ENCODE measurements at places on chromosomes 16 and 17. TPM values are rescaled to one million over a fixed set of nuclear protein-coding genes. Genes with fewer than 3 reads are reported as not detected.

- DNase-seq: no peak
These were observed 28.7 kb downstream of the ACSF3 start for GRCh38 chr16:89122322-89122851.

DNA sequence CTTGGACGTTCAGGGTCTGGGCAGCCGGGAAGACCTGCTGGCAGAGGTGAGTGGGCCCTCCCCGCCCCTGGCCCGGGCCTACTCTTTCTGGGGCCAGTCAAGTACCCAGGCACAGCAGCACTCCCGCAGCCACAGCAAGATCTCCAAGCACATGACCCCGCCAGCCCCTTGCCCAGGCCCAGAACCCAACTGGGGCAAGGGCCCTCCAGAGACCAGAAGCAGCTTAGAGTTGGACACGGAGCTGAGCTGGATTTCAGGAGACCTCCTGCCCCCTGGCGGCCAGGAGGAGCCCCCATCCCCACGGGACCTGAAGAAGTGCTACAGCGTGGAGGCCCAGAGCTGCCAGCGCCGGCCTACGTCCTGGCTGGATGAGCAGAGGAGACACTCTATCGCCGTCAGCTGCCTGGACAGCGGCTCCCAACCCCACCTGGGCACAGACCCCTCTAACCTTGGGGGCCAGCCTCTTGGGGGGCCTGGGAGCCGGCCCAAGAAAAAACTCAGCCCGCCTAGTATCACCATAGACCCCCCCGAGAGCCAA lies 8.6 kb upstream of the ABCC3 start:
- DNase-seq: peak; percentile 58

- no peak for DNase-seq
These were observed 255.3 kb downstream of the CPPED1 start for GRCh38 chr16:12548270-12548983.

- no peak for DNase-seq
These were observed 282.4 kb downstream of the ABCC12 start for GRCh38 chr16:47873434-47873833.

DNA sequence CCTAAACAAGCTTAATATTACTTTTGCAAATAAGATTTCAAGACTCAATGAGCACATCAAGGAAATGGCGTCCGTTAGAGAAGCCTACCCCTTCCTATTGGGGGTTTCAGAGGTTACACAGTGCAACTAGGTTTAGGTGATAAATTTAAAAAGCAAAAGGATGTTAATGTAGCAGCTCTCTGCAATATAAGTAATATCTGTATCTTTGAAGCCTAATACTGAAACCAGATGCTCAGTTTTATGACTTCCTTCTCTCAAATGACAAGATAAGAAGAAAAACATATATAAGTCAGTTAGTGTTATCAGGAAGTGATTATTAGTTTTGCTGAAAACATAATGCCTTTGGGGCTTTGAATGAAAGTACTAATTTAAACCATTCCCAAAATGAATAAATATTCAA lies 54.3 kb upstream of the MED13 start:
- DNase-seq: no peak

Gene NEUROD2
- total RNA-seq: not detected

DNA sequence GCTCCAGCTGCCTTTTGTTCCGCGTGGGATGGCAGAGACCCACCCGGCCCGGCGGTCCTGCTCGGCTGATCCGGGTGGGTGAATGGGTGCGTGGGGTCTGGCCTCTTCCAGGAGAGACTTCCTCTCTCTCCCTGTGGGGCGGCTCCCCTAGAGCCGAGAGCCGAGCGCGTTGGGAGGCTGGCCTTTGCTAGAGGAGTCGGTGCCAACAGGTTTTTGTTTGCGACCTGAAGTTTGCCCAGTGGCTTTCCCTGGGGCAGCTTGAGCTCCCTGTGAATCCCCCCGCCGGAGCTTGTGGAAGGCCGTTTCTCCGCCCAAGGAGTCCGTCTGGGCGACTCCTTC lies 970 bp downstream of the EPN2 start:
- peak; percentile 49 for DNase-seq

DNA sequence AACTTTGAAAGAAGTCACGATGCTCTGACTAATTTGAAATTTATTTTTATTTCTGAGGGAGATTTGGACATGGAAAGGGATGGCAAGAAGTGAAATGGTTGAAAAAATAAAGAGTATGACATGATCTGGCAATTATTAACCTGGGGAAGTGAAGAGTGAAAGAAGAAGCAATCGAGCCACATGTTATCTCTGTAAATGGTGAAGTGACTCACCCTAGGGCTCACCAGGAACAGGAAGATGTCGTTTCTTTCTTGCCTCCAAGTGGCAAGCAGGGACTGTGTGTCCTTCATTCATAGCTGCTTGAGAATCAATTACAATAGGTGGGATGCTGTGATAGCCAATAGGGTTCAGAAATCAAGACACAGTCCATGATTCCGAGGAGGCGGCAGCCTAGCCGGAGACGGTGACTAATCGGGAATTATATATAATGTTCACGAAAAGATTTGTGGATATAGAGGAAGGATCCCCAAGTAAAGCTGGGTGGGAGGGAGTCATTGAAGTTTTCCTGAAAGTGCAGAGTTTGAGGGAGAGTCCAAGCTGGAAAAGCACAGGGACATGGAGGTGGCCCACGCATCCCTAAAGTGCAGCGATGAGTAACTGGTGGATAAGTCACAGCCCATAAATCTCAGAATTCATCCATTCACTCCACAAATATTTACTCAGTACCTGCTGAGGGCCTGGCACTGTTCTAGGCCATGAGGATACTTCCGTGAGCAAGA lies 18.2 kb upstream of the KRT20 start:
- DNase-seq: no peak

- no peak for DNase-seq
These were observed 6.2 kb downstream of the SLC9A5 start for GRCh38 chr16:67254801-67255552.

- DNase-seq: no peak
These were observed 6.5 kb upstream of the ZNF469 start for GRCh38 chr16:88375996-88376834.

DNA sequence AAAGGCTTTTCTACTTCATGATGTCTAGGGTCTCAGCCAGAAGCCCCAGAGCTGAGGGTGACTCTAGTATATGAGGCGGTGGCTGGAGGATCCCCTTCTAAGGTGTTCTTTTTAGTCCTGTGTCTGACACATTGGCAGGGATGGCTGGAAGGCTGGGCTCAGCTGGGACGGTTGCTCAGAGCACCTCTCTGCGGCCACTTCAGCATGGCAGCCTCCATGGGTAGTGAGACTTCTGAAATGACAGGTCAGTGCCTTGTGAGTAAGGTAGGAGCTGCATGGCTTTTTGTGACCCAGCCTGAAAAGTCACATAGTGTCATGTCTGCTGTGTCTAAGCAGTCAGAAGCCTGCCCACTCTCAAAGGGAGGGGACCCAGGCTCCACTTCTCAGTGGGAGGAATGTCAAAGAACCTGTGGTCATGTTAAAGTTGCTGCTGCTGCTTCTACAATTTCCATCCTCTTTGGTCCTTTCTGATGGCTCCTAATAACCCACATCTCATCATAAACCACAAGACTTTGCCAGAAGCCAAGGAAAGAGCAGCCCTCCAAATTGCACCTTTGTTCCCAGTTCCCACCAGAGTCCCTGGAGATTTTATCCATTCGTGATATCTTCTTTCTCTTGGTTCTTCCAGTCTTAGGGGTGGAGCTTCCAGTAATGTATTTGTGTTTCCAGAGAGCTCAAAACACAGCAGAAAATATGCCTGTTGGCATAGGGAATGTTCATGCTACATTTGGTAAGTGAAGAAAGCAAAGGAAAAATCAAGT lies 15.4 kb upstream of the KCNG4 start:
- DNase-seq: no peak

Gene CBFB
- total RNA-seq: 40.9 TPM

Gene MILR1
- not detected for total RNA-seq

- DNase-seq: no peak
These were observed 177.7 kb downstream of the MRTFB start for GRCh38 chr16:14248791-14249190.

- no peak for DNase-seq
These were observed 33.6 kb upstream of the XYLT2 start for GRCh38 chr17:50312308-50312707.

DNA sequence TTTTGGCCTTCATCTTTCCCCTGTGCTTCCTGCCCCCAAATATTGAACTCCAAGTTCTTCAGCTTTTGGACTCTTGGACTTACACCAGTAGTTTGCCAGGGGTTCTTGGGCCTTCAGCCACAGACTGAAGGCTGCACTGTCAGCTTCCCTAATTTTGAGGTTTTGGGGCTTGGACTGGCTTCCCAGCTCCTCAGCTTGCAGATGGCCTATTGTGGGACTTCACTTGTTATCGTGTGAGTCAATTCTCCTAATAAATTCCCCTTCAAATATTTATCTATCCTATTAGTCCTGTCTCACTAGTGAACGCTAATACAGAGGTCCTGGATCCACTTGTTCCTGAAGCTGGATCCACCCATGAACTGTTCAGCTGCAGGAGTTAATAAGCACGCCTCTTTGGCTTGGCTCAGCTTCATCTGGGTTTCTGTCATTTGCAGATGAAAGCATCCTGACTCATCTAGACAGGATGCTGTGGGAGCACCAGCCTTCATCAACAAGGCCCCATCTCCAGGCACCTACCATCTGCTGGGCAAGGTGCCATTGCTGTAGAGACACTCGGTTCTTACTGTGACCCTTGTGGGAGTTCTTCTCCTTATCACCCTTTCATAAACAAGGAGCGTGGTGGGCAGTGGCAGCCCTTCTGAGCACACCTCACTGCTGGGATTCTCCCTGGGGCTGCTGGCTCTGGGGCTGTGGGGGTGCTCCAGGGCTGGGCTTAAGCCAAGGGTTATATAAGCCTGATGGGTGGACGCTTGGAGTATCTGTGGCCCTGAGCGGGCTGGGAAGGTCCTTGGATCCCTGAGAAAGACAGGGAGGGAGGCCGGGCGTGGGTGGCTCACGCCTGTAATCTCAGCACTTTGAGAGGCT lies 23.1 kb downstream of the LAT start:
- DNase-seq: no peak

DNA sequence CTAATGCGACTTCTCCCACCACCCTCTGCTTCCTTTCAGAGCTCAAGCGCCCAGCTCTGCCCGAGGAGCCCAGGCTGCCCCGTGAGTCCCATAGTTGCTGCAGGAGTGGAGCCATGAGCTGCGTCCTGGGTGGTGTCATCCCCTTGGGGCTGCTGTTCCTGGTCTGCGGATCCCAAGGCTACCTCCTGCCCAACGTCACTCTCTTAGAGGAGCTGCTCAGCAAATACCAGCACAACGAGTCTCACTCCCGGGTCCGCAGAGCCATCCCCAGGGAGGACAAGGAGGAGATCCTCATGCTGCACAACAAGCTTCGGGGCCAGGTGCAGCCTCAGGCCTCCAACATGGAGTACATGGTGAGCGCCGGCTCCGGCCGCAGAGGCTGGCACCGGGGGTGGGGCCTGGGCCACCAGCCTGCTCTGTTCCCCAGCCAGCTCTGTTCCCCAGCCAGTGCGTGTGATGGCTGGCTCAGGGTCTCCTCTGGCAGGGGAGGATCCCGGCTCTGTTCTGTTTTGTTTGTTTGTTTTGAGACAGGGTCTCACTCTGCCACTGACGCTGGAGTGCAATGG lies 18.7 kb downstream of the CRISPLD2 start:
- DNase-seq: no peak

Gene CDC42EP4
- 79.4 TPM for total RNA-seq

Gene IL21R
- not detected for total RNA-seq

GRCh38 chr16:22327446-22327775 lies 30.2 kb downstream of the POLR3E start:
- DNase-seq: no peak

Gene KRT33B
- total RNA-seq: not detected

Gene DRC7
- not detected for total RNA-seq

Gene PIRT
- not detected for total RNA-seq

Gene RBBP6
- total RNA-seq: 26.5 TPM

DNA sequence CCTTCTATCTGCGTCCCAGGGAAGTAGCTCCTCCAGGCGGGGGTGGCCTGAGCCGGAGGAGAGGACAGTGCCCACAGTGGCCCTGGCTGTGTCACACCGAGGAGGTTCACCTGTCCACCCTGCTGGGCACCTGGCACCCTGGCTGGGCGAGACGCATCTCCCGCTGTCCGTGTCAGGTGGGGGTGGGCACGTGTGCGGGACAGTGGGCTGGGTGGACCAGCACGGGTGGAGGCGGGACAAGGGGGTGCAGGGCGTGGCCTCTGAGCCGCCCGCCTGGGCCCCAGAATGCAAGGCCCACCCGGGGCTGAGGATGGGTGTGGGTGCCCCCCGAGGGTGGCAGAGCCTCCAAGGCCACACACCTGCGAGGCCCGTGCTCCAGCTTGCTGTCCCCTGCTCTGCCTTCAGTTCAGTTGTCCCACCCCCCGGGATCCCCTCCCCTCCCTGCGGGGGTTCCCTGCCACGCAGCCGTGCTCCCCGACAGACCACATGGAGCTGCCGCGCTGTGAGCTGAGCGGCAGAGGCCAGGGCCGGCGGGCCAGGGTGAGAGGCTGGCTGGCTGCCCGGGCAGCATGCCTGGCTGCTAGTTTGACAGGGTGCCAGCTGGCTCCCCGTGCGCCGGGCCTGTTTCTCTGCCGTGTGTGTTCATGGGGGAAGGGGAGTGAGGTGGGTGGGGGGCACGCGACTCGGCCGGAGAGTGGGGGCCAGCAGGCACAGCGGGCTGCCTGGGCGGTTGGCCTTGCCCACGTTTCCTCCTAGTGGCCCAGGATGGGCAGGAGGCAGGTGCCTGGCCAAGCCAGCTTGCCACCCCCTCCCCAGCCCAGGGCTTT lies 33.9 kb downstream of the BAHCC1 start:
- peak; percentile 78 for DNase-seq

DNA sequence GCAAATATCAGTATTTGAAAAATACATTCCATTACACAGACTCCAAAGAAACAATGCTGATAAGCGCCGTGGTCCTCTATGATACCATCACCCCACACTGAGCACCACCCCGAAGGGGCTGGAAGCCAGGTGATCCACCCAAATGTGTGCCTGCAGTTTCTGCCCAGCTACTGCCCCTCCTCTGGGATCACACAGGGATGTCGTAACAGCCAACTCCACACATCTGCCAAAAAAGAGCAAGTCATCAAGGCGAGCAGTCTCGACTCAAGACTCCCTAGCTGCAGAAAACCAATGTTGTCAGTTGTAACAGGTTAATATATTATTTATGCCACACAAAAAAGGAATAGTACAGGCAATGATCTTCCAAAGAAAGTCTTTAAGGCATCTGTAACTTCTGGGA lies 21.0 kb downstream of the CYB5D2 start:
- DNase-seq: no peak

Gene CD7
- 3.8 TPM for total RNA-seq

Measured in G401 (cell line).